Activated CD8-positive, alpha-beta T cell treated with anti-CD3 and anti-CD28 coated beads for 36 hours (primary cell): ENCODE measurements at places on chromosomes 7 and 10.

GRCh38 chr7:65750511-65751344 lies 122.1 kb upstream of the VKORC1L1 start:
- DNase-seq = peak; percentile 91

GRCh38 chr7:27194686-27195379 lies 5.1 kb downstream of the HOXA13 start:
- no peak for DNase-seq

DNA sequence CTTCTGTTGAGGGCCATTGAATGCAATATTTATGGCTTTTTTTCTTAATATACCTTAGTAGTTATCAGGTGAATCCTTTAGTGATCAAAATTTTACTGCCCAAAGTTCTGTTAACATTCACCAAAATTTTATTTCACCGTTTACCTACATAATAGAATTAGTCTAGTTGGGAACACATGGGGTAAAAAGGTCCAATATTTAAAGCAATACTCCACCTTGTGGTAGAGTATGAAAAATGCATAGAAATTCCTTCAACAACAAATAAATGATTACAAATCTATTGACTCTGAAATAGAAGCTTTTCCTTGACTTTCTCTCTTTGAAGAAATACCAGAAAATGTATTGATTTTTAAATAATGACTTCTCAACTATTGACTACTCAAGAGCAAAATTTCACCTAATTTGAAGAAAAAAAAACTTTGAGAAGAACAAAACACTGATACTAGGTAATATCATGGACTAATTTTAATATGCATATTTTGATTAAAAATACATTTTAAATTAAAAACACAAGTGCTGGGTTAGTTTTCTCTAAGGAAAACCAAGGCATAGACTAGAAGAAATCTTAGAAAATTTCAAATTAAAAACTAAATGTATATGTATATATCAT lies 43.3 kb downstream of the POLR1F start:
- no peak for DNase-seq

- DNase-seq = no peak
Observed at GRCh38 chr7:140005341-140005740, 57.4 kb downstream of the PARP12 start.

DNA sequence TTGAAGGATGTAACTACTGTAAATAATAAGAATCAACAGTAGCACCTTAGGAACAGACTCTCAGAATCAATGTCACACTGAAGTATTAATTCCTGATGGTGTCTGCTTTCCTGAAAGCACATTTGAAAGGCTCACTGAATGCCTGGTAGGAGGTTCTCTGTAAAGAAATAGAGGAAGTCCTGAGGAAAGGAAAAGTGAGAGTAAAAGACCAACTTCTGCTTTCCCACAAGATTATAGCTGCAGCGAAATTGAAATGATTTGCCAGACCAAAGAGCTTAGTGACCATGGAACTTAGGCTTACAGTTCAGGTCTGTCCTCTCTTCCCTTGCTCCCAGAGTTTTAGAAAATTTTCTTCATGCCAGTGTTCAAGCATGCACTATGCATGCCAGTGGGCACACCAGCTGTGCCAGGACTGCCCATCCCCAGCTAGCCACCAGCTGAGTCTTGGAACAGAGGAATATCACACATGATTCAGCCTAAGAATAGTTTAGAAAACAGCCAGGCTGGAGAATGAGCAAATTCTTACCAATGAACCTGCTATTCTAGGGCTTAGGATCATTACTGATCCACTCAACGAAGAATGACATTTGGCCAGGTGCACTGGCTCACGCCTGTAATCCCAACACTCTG lies 123.2 kb downstream of the HERPUD2 start:
- DNase-seq = no peak

GRCh38 chr10:76576276-76576962 lies 1061.2 kb downstream of the KCNMA1 start:
- DNase-seq = no peak

GRCh38 chr10:30199376-30200016 lies 140.1 kb upstream of the JCAD start:
- DNase-seq = no peak

- DNase-seq = no peak
Observed at GRCh38 chr7:128902761-128903585, 7.5 kb downstream of the KCP start.

GRCh38 chr7:41700044-41700471 lies 2.8 kb downstream of the INHBA start:
- DNase-seq = no peak

DNA sequence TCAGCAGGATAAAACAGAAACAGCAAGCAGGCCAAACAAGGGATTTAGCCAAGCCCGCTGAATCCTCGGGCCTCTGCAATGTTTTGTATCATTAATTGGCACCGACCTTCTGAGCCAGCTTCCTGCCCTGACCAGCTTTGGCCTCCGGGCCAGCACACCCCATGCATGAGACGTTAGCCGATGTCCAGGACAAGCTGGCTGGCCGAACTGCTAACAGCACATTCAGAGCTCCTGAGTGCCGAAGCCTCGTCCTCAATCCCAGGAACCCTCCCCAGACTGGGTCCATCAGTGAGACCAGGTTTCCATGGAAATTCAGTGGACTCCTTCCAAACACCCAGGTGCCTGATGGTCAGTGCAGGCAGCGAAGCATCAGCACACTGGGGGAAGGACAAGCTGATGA lies 134.3 kb upstream of the PFKP start:
- no peak for DNase-seq

DNA sequence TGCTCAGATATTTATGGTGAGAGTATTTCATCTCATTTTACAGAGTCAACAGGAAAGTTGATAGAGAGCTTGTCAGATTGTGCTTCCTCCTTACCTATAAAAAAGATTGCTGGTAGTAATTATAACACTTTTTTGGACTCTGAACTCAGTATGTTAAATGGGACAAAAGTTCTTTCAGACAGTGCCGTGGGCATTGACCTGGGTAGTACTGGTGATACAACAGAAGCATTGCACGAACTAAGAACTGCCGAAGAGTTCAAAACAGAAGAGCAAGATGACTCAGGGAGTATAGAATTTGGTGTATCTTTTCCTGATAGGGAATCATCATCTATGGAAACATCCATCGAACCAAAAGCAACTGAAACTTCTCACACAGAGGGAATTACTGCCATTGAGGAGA lies 58.6 kb downstream of the LOXL4 start:
- no peak for DNase-seq

DNA sequence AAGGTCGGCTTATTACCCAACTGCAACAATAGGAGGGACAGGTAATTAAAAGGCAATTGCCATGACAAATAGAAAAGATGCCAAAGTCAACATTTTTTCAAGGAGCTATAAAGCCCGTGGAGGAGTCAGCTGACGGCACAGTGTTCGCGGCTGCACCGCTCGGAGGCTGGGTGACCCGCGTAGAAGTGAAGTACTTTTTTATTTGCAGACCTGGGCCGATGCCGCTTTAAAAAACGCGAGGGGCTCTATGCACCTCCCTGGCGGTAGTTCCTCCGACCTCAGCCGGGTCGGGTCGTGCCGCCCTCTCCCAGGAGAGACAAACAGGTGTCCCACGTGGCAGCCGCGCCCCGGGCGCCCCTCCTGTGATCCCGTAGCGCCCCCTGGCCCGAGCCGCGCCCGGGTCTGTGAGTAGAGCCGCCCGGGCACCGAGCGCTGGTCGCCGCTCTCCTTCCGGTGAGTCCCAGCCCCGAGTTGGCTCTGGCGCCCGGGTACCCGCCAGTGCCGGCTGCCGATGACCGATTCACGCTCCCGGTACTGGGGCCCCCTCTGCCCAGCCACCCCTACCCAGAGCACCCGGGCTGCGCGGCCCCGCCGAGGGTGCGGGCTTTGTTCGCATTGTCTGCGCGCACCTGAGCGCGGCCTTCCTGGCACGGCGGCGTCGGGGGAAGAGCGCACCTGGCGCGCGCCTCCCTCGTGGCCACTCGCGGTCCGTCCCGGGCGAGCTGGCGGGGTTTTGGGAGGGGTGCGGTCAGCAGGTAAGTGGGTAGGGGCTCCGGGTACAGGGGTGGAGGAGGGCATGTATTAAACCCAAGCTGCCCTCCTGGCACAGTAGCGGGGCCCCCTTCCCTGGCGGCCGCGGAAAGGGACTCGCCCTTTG lies at the start of gene VWA2:
Gene VWA2, plus strand, starts transcription at position 138 of the 877 bp plus-strand sequence. CDS start 9,460 bp downstream, outside the sequence.
- DNase-seq = peak; percentile 68
